ENCODE measurements at places on chromosomes 5 and 9.
A peak's percentile ranks its signal among the peaks of the same experiment; 100 is the strongest.

- no peak for DNase-seq
Observed at GRCh38 chr5:90503596-90503995, 25.8 kb downstream of the LYSMD3 start.

DNA sequence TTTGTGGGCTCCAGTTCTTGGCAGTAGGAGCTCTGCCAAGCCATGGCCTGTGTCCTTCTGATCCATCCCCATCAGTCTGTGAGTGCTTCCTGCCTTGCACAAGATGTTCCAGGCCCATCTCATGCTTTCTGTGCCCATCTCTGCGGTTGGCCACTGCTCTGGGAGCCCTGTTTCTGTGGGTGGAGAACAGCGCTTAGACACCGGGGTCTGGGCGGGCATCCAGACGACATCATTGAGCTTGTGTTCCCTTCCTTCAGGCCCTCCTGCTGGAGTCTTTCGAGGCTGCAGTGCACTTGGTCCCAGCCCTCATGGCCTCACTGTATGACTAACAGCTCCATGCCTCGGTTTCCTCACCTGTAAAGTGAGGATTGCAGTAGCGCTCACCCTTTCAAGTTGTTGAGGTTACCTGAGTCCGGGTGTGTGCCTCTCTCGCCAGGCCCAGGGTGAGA lies 14.9 kb upstream of the CARD19 start:
- DNase-seq: no peak

- DNase-seq: no peak
Observed at GRCh38 chr5:55219770-55220169, 7.3 kb downstream of the MCIDAS start.

GRCh38 chr5:4855880-4856279 lies 284.2 kb upstream of the ADAMTS16 start:
- no peak for DNase-seq

GRCh38 chr5:125011947-125012346 lies 265.5 kb upstream of the ZNF608 start:
- no peak for DNase-seq

GRCh38 chr9:36956908-36957307 lies 77.2 kb downstream of the PAX5 start:
- no peak for DNase-seq

- no peak for DNase-seq
Observed at GRCh38 chr9:125982798-125983406, 235.7 kb downstream of the PBX3 start.

DNA sequence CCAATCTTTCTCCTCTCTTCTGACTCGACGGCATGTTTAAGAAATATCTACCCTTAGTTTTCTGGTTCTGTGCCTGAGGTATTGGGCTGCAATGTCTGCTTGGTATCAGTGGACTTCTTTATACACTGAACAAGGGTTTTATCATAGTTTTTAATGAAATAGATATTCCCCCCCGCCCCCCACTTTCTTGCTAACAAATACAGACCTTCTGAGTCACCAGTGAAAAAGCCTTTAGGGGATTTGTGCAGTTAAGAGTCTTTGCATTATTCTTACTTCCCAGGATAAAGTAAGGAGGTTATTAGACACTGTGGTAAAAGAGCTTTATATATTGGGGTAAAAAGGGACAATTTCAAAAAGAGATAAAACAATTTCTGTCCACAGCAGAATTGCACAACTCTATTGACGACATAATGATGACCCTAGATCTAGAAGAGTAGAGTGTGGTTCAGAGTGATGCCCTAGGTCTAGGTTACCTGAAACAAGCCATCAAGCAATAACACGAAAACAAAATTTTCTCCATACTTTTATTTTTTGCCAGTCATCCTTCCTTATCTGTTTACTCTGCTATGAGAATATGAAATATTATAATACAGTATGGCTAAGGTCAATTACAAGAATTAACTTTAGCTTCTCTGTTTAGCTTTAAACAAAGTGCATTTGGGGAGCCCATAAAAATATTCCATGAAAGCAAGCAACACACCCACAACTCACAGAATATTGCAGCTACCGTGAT lies 110.7 kb downstream of the PLK2 start:
- no peak for DNase-seq

- no peak for DNase-seq
Observed at GRCh38 chr9:119278171-119278570, 91.1 kb downstream of the BRINP1 start.

DNA sequence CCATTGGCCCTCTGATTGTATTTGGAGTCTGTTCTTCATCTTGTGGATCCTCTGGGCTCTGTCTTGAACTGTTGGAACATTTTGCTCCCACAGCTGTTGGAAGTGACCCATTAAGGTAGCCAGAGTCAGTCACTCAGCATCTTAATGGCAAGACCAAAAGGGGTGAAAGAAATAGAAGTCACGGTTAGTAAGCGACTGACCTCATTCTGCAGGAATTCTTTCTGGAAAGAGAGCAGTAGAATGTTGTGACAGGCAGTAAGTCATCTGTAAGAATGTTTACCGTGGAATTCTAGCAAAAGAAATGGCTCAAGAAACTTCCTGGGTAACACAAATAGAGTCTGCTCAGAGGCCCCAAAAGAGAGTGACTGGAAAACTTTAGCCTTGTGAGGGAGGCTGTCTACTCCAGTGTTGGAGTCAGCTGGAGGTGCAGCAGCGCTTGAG lies 28.6 kb upstream of the TNC start:
- DNase-seq: peak; percentile 88

DNA sequence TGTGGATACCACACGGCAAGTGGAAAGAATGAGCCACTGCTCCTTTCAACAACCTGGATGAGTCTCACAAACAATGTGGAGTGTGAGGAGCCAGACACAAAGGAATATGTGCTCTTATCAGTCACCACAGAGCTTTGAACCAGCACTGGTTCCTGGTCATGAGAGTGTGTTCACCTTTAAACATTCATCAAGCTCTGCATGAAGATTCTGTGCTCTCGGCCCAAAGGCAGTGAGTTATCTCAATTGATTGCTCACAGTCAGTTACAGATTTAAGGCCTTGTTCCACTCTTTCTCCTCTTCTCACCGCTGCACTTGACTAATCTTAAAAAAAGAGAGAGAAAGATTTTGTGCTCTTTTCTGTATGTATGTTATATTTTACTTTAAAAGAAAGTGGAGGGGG lies 19.4 kb downstream of the LRSAM1 start:
- DNase-seq: no peak

DNA sequence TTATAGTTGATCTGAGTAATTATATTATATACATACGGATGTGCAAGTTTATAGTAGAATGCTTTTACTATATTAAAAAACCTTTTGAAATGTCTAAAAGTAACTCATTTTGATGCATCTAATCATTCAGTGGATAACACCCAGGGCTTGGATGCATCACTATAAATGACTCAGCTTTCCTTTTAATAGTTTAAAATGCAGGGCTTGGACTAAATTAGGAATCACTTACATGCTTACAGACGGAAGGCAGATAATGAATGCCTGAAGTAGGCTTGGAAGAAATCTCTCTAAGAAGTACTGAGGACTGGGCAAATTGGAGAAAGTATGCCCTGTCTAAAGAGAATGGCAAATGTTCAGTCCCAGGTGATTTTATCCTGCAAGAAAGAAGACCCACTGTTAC lies 362.5 kb upstream of the CCNH start:
- DNase-seq: no peak

DNA sequence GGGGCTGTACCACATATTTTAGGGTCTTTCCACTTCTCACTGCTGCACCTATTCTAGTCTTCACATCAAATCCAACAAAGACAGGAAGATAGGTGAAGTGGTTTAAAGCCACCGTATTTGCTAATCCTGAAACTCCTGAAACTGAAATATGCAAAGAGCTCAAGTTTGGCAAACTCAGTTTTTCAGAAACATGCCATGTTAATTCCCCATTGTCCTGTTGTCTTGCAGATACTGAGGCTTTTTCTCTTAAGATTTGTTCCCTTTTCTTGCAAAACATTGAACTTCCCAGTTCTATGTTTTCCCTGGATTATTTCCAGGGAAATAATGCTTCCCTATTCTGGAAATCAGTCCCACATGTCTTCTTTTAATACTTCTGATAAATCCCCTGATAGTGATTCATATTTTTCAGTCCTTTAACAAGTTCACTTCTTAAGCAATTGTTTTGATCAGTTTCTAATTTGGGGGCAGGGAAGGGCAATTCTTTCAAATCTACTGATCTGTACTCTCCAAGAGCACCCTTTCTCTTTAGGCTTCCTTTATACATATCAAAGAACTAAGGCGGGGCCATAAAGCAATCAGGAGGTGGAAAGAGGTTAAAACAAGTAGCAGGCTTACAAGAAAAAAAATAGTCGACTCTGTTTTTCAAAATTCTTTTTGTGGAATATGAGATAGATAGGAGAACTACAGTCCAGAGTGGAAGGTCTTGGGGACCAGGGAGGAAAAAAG lies 648.5 kb downstream of the BNC2 start:
- peak; percentile 52 for DNase-seq

- DNase-seq: peak; percentile 83
Observed at GRCh38 chr9:112711050-112711689, 6.7 kb downstream of the INIP start.

DNA sequence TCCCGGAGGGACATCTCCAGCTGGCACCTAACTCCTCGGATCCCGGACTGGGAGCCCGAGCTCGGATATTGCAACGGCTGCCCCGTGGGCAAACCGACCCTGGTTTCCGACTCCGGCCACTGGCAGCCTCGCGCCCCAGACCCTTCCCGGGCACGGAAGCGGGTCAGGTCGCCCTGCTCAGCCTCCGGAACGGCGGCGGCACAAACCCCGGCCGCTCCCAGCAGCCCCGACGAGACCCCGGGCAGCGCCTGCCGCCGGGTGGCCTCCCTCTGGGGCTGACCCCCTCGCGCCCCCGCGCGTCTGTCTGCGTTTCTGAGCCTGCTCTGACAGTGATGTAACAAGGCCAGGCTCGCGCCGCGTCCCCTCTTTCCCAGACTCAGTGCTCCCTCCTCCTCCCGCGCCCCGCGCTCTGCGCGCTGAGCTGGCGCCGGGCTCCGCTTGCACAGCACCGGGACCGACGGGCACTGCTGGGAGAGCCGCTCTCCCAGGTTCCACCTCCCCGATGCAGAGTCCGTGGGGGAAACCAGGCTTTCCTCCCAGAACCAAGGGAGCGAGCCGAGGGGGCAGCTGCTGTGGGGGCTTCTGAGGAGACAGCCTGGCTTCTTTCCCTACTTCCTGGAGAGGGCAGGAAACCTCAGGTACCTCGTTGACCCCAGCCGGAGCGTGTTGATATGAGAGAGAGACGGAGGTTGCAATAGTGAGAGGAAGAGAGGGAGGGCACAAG lies at the start of gene TMEM215:
TMEM215 (plus strand) TSS at position 373 of the 724 bp plus-strand sequence. CDS start 644 bp downstream, outside the sequence.
- DNase-seq: peak; percentile 0

DNA sequence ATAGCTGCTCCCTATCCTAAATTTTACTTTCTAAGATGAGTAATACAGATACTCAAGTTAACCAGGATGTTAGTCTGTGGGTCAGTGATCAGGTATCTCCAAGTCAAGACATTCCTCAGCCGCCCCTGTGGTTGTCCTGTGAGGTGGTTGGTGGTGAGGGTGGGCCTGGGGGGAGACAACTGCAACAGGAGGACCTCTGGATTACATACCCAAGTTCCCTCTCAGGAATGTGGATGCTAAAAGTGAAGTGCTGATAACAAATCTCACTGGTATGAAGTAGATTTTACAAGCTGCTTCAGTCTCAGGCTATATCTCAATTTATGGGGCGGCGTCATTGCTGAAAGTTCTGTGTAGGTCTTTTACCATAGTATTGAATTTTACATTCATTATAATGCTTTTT lies 38.3 kb downstream of the SLC1A3 start:
- no peak for DNase-seq

DNA sequence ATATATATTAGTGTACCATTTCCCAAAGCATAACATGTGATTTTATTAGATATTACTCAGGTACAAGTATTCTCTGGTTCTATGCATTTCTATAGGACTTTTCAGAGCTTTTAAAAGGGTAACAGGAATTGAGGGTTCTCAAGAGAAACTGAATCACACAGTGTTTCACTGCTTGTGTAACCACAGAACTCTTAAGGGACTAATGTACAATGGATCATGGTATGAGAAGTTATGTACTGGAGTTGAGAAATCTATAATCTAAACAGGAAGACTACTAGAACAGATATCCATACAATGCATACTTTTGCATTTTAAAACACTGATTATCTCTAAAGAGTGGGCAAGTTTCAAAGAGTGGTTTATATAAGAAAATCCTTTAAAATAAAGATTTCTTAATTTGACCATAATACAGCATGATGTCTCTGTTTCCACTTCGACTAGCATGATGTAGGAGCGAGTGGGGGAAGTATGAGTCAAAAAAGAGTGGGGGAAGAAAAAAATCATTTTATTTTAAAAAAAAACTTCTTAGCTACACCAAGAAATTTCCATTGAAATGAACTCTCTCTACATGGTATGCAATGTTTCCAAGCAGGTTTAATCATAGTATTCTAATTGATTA lies 183.5 kb downstream of the RFX3 start:
- DNase-seq: peak; percentile 73

- DNase-seq: no peak
Observed at GRCh38 chr5:134116789-134117761, 2.6 kb downstream of the TCF7 start.

GRCh38 chr5:120507800-120508463 lies 43.8 kb downstream of the PRR16 start:
- peak; percentile 69 for DNase-seq

DNA sequence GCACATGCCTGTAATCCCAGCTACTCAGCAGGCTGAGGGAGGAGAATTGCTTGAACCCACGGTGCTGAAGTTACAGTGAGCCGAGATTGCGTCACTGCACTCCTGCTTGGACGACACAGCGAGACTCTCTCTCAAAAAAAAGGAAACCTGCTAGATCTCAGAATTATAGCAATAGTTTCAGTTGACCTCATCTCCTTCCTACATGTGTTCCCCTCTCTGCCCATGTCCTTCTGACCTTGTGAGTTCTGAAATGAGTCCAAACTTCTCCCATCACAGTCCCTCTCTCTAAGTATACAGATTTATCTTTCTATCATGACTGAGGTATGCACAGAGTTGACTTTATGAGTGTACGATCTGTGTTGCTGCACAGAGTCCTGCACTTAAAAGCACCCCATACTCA lies 44.6 kb upstream of the SHOC1 start:
- peak; percentile 39 for DNase-seq

GRCh38 chr5:135344349-135344748 lies 54.7 kb downstream of the MACROH2A1 start:
- DNase-seq: no peak

- DNase-seq: no peak
Observed at GRCh38 chr5:8134609-8135008, 265.7 kb downstream of the MTRR start.

DNA sequence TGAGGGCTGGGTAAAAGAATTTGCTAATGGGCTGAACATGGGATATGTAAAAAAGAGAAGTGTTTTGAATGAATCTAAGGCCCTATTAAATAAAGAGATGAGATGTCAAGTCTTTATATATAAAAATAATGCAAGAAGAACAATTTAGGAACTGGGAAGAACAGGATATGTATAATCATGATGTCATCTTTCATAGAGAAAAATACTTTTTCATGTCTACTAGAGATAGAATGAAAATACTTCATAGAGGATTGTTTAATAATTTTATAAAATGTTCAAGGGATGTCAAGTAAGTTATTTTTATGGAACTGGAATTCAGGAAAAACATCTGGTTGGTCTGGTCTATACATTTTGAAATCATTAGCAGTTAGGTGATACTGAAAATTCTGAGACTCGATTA lies 799.0 kb upstream of the CTNND2 start:
- DNase-seq: no peak

Measured in adipocyte (in vitro differentiated cells).